ENCODE measurements at places on chromosomes 7 and 10. TPM values are rescaled to one million over a fixed set of nuclear protein-coding genes. Genes with fewer than 3 reads are reported as not detected.

Gene ERVW-1
- total RNA-seq, result not detected

Gene NACAD
- total RNA-seq, result 0.76 TPM

Gene PLAU
- total RNA-seq, result 51.2 TPM

Gene LRRC18
- total RNA-seq, result not detected

Gene XRCC2
- total RNA-seq, result 2.9 TPM

Gene AP5Z1
- 58.1 TPM for total RNA-seq

Gene UBE2D4
- 17.3 TPM for total RNA-seq

All from vein endothelial cell (primary cell).